ENCODE measurements at places on chromosomes 1 and 21. TPM values are rescaled to one million over a fixed set of nuclear protein-coding genes. Genes with fewer than 3 reads are reported as not detected.
A peak's percentile ranks its signal among the peaks of the same experiment; 100 is the strongest.

Gene BTBD8
- 3.4 TPM for total RNA-seq

DNA sequence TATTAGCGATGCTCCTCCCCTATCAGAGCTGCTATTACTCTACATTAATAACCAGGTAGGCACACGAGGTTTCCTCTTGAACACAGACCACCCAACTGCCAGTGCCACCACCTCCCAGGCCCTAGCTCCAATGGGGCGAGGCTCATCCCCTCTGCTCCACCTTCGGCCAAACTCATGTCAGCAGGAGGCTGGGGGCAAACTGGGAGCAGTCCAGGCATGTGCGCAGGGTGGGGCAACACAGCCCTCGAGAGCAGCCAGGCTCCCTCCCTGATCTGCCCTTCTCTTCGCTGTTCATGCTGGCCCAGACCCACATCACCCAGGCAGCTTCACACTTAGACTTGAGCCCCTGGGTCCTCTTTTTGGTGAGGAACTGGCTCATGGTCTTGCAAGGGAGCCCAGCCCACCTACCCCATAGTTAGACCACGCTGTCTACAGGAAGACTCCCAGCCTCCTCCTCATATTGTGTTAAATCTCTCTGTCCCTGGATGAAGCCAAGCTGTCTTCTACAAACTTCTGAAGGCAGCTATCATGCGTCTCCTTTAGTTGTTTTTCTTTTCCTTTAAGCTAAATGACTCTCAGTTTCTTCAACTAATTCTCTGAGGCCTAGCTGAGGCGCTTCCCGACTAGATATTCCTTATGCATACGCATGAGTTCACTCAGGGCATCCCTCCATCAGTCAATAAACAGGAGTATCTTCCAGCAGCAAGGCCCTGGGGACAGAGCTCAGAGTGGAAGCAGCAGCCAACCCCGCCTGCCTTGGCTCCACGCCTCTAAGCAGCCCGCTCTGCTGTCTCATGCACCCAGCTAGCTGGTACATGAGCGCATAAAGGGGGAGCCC lies 12.0 kb downstream of the TMEM9 start:
- DNase-seq: no peak

DNA sequence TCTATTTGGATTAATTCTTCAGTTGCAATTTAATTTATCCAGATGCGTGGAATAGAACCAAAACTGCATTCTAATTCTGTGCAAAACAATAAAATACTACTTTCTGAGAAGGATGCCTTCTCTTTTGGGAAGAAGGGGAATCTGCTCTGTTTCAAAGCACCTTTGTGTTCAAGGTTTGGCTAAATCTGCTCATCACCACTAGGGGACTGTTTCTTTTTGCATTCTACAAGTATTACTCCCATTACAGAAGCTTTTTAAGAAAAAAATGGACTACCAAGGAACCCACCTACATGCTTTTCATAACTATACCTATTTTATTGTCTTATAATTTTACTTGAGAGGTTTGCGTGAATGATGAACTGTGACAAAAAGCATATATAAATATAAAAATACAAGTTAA lies 18.2 kb downstream of the MRPS6 start:
- DNase-seq: no peak

Gene NMNAT2
- total RNA-seq: 2.4 TPM

DNA sequence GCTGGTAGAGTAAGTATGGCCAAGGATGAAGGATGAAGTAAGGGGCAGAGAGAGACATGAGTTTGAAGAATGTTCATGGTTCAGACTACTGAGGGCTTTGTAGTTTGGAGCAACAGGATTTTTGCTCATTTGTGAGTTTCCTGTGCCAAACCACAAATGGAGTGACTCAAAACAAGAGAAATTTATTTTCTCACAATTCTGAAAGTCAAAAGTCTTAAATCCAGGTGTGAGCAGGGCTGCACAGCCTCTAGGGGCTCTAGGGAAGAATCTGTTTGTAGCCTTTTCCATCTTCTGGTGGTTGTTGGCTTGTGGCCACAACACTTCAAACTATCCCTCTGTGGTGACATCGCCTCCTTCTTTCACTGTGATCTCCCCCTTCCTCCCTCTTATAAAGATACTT lies 58.9 kb downstream of the RHOU start:
- DNase-seq: no peak

DNA sequence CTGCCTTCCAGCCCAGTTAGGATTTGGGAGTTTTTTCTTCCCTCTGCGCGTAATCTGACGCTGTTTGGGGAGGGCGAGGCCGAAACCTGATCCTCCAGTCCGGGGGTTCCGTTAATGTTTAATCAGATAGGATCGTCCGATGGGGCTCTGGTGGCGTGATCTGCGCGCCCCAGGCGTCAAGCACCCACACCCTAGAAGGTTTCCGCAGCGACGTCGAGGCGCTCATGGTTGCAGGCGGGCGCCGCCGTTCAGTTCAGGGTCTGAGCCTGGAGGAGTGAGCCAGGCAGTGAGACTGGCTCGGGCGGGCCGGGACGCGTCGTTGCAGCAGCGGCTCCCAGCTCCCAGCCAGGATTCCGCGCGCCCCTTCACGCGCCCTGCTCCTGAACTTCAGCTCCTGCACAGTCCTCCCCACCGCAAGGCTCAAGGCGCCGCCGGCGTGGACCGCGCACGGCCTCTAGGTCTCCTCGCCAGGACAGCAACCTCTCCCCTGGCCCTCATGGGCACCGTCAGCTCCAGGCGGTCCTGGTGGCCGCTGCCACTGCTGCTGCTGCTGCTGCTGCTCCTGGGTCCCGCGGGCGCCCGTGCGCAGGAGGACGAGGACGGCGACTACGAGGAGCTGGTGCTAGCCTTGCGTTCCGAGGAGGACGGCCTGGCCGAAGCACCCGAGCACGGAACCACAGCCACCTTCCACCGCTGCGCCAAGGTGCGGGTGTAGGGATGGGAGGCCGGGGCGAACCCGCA lies at the start of gene PCSK9:
Gene PCSK9 (plus strand): TSS at position 207 of the 741 bp plus-strand sequence. CDS start 290 bp downstream, at position 497.
- no peak for DNase-seq

GRCh38 chr1:181484821-181485220 lies 1.5 kb downstream of the CACNA1E start:
- DNase-seq: no peak

Gene CHODL
- not detected for total RNA-seq

DNA sequence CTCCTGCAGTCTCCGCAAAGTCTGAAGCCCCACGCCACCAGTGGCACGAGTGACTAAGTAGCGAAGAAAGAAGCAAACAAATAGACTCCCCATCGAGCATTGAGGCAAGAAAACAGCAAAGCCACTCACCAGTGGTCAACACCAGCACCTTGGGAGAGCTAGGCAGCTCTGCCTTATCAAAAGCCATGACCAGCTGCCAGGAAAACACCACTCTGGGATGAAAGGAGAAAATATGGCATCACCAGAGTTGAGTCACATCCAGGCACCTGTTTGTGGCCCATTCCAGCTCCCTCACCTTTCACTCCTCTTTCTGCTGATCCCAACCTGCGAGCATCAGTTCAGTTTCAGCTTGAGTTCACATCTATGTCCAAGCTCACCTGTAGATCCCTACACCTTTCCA lies 17.2 kb downstream of the PDZK1 start:
- DNase-seq: peak; percentile 64

GRCh38 chr1:67880056-67880601 lies 46.9 kb upstream of the GNG12 start:
- DNase-seq: peak; percentile 83

Gene SPRR1A
- total RNA-seq: not detected

- peak; percentile 61 for DNase-seq
Observed at GRCh38 chr1:198465201-198466144, 75.0 kb downstream of the ATP6V1G3 start.

GRCh38 chr1:12607263-12607662 lies 10.7 kb downstream of the DHRS3 start:
- DNase-seq: no peak

Gene HSD3B2
- not detected for total RNA-seq

DNA sequence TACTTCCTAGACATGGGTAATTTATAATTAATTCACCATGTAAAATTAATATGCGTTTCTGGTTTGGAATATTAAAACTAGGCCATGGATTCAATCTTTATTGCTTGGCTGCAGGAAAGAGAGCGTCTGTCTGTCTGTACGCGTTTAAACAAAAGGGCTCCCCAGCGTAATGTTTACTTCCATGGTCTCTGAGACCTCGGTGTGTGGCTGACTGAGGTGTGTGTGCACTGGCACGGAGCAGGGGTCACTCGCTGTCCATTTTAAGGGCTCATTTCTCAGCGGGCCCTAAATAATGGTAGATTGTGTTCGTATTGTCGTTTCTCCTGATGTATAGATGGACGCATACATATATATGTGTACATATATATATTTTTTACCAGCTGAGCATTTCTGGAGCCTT lies 119.6 kb downstream of the ATG4C start:
- no peak for DNase-seq

Gene NHLH1
- total RNA-seq: 0.13 TPM

DNA sequence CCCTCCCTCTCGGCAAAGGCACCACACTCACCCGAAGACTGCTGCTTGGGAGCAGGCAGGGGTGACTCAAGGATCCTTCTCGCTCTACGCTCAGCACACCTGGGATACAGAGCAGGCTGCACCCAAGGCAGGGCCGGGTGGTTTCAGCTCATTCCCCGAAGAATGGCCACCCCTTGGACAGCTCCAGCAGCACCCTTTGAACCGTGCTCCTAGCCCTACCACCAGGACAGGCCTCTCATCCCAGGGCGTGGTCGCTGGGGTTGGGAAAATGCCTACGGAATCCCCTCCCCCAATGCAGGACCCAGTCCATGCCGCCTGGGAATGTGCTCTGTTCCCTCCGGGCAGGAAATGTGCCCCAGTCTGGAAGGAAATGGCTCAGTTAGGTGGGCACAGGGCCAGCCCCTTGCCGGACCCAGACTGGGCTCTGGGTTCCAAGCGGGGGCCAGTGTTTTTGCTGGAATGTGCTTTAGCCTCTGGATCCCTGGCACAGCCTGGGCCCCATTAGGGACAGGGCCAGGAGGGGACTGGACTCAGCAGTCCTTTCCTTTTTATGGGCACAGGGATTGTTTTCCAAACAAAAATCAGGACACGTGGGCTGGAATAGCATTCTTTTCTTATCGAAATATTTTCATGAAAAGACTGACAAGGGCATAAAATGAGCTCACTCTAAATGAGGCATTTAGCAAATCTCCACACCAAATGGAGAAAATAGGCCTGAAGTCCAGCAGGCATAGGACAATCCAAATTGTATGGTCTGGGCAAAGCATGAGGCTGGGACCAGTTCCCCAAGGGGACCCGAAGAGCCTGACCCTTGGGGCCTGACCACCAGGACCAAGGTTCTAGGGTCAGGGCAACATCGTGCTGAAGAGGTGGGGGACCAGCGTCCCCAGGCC lies 7.3 kb downstream of the TMEM82 start:
- DNase-seq: no peak

- DNase-seq: peak; percentile 47
Observed at GRCh38 chr1:155794605-155795245, 62.3 kb downstream of the GON4L start.
